ENCODE measurements at places on chromosomes 1 and 21. TPM values are rescaled to one million over a fixed set of nuclear protein-coding genes. Genes with fewer than 3 reads are reported as not detected.

- peak; percentile 58 for DNase-seq
These were observed at the start of gene CHIT1 for GRCh38 chr1:203229471-203230135. TSS of gene CHIT1 (minus strand) at chr1:203229673. CDS start at chr1:203229636, 37 bp downstream.

GBP5 gene
- total RNA-seq, result under 0.01 TPM

DNA sequence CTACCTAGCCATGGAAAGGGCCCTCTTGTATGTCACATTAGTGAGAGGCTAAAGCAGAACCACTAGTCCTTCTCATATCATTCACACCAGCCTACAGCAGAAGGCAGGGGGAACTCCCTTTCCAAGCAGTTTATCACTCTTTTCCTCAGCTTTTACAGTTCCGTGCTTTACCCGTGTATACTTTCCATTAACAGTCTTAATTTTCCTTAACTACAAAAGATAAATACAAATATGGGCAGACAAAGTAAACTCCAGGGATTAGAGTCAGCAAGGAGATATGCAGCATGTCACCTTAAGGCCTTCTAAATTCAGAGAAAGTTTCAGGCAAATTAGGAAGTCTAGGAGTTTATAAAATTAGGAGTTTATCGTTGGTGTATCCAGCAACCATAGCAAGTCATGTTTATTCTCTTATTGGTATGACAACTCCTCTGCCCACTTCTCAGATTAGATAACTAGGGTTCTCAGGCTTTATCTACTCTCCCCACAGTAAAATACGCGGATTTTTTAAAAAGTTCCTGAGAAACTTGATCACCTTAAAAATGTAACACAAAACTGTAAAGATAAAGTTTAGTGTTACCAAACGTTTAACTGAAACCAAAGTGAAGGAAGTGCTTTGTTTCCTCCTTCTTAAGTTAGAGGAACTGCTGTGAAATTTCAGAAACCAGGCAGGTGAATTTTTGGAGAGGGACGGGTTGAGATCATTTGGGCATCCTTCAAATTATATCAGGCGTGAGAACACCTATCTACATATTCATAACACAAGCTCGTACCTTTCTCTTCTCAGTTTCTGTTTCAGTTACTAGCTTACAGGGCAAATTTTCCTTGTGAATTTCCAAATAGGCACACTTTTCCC lies 42.7 kb upstream of the SLC19A2 start:
- no peak for DNase-seq

- DNase-seq, result no peak
These were observed 27.3 kb downstream of the F11R start for GRCh38 chr1:160993544-160994193.

DNA sequence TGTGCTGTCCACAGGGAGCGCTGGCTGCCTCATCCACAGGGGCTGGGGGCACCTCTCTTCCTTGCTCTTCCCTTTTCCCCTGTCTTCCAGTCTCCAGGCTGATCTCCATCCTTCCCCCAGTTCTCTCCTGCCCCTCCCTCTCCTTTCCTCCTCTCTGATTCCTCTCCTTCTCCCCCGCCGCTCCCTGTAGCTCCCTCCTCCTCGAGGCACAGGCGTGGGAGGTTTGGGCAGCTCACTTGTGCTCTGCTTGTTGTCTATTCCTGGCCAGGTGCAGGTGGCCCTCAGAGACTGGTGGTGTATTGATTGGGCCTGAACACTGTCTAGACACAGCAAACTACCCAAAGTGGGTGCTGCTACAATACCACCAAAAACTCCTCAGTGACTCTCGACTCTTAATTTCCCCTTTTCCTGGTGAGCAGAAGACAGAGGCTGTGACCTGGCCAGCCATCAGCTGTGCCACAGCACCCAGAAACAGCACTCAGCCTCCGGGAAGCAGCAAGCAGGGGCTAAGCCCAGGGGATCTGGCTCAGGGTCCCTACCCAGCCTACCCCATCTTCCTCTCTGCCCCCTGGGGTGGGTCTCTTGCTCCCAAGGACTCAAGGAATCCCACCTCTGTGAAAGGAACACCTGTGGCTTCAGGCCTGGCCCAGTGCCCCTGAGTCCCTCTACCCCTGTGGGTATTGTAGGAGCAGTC lies 93.3 kb downstream of the DDX20 start:
- DNase-seq, result no peak

- DNase-seq, result no peak
These were observed 247.0 kb upstream of the POU3F1 start for GRCh38 chr1:38293567-38293966.

GRCh38 chr1:33460947-33461629 lies 11.4 kb upstream of the ZSCAN20 start:
- no peak for DNase-seq

ANGPTL3 gene
- total RNA-seq, result under 0.01 TPM

DNA sequence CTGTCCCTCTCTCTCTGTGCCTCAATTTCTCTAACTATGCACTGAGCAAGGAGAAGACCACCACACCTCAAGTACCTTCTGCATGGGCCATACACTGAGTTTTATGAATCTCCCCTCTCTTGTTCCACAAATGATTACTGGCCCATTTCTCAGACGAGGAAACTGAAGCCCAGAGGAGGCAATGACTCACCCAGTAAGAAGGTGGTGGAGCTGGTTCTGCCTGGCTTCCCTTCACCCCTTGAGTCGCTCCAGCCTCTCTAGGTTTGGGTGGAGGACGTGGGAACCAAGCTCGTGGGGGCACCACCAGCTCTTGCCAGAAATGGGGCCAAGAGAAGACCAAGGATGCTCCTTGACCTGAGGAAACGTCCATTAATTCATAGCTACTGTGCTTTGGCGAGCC lies 21.3 kb upstream of the RUNX3 start:
- DNase-seq, result no peak
